Inflammatory macrophage treated with lipopolysaccharide for 1 hour (primary cell): ENCODE measurements at places on chromosomes 16 and 17.

DNA sequence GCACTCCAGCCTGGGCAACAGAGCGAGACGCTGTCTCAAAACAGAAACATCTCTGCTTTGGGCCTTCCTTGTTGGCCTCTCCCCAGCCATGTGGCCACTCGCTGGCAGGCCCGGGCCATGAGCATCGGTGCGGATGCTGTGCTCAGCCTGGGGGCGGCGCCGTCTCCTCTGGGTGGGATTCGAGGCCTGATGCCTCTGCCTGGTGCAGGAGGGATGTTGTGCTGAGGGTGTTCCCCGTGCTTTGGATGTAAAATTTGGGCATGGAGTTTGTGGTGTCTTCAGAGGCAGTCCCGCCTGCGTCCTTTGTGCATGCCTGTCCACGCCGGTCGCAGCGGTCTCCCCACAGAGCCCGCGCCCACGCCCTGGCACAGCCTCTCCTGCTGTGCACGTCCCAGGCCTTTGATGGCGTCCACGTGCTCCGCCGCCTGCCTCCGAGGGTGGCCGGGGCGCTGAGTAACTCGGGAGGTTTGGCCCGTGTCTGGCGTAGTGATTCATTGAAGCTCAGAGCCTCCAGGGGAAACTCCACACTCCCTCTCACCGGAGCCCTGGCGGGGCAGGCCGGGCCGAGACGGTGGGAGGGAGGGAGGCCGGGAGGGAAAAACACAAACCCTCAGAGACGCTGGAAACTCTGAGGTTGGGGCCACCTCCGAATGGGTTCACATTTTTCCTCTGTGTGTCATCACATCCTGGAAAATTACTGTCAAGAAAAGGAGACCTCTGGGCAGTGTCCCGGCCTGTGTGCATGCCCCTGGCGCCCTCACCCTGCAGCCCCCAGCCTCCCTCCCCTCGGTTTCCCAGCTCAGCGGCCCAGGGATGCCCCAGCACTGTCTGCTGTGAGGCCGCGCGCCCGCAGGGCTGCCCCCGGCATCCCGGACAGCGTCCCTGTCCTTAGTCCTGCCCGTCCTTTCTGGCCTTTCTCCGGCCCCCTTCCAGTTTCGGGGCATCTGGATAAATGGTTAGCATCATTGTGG is 19.0 kb downstream of the CENPX start:
- DNase-seq, result no peak

GRCh38 chr17:61440697-61441096 is 11.5 kb upstream of the TBX4 start:
- DNase-seq, result no peak

GRCh38 chr17:58352596-58353388 is 791 bp upstream of the SUPT4H1 start:
- DNase-seq, result peak; percentile 60

DNA sequence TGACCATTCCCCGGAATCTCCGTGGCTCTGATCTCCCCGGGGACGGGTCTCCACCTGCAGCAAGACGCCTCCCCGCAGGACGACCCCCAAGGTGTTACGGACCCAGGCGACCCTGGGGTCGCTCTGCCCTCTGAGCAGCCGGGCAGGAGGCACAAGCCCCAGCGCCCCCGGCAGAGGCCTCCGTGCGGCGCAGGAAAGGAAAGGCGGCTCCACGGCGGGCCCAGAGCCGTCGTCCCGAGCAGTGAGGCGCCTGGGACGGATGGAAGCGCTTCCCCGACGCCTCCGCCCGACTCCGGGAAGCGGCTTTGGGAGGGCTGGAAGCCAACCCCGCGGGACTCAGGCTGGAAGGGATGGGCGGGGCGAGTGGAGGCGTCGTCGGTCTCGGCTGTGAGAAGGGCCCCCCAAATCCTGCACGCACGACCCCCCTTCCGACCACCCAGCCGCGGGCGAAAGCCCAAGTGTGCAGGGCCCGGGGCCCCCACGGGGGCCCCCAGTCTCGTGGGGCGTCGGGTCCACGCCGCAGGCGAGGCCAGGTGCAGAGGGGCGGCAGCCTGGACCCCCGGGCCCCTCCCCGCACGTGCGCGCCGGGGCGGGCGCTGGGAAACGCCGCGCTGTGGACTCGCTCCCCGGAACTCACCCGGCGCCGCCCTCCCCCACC is 32.7 kb upstream of the RPH3AL start:
- DNase-seq, result no peak

- DNase-seq, result no peak
Observed at GRCh38 chr17:78596871-78597764, 19.9 kb upstream of the DNAH17 start.

DNA sequence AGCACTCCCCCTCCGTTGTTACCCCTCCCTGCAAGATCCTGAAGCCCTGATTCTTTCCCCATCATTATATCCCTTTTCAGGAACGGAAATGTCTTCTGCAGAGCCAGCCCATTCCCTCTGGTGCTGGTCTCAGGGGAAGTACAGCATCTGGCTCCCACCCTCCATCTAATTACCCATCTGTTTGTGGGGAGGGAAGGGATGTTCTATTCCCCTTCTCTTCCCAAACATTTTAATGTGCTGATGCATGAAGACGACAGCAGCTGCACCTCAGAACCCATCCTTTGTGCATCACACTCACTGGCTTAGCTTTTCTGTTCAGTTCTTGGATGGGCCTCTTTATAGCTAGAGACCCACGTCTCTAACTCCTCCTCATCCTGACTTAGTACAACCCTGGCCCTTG is 367.2 kb downstream of the CDH13 start:
- DNase-seq, result no peak

GRCh38 chr17:2542456-2542855 is 30.8 kb upstream of the METTL16 start:
- DNase-seq, result peak; percentile 66

DNA sequence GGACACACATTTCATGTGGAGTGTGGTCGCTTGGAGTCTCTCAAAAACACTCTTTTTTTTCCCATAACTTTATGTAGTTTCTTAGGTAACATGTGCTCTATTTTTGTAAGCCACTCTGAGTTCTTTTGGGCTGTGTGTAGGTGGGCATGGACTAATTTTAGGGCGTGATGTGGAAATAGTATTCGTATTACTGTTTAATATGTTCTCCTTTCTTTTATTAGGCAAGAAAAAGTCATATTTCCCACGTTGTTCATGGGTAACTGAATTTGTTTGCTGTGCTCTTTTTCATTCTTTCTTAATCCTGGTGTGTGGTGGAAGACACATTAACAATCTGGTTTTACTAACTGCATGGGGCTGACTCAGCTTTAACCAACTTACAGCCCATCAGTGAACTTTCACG is 27.4 kb downstream of the NDEL1 start:
- DNase-seq, result peak; percentile 86

- DNase-seq, result no peak
Observed at GRCh38 chr16:65075877-65076276, 46.0 kb downstream of the CDH11 start.

DNA sequence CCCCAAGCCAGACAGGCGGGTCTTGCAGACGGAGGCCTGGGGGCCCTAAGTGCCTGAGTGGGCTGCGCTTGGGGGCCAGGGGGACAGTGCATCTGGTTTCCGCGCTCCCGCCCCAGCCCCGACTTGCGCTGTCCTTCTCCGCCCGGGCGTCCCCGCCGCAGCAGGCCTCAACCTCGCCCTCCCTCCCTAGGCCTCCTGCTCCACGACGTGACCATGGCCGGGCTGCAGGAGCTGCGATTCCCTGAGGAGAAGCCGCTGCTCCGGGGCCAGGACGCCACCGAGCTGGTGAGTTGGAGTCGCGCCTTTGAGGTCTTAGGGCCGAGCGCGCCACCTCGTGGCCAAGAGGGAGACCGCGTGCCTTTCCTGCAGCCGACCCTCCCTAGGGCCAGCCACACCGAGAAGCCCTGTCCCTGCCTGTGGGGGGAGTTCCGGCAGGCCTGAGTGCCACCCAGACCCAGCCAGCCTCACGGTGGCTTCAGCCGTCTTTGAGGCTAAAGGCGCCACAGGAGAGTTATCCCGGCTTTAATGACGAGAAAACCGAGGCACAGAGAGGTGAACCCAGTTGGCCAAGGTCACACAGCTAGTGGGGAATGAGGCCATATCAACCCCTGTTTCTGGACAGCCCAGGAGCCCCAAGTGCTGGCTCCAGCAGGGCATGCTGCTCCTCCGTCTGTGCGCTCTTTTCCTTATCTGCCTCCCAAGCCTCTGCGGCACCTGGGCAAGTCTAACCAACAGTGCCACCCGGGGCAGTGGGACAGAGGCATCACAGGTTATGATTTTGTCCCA is 12.2 kb upstream of the NDRG4 start:
- peak; percentile 83 for DNase-seq

DNA sequence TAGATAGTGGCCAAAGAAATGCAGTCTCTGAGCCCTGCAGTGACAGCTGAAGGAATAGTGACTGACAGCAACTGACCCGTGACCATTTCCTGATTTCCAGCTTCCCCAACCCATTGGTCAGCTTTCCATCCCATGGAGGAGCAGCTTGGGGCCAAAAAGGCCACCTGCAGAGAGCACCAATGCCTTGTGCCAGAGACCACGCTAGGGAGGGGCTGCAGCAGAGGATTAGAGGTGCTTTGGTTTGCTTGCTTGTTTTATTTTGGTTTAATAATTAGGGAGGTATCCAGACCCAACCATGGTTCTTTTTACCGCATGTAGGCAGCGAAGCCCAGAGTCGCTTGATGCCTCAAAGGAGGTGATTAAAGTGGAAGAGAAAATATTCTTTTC is 61.3 kb upstream of the SIAH1 start:
- no peak for DNase-seq

DNA sequence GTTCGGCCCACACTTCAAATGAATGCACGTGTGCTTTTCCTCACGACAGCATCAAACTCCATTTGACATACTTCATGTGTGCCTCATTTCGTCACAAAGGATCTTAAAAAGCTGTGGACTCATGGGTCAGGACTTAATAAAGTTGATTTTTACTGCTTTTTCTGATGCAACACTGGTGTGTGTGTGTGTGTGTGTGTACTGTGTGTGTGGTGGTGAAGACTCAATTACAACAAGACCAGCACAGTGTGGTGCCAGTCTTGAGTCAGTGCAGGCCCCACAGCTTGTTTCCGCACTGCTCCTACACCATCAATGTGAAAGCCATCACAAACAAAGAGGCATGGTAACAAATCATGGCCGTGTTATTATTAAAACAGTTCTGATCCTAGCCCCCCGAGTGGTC is 17.7 kb downstream of the CDIP1 start:
- no peak for DNase-seq

GRCh38 chr16:19094542-19095365 is 19.0 kb upstream of the ITPRIPL2 start:
- DNase-seq, result peak; percentile 53

DNA sequence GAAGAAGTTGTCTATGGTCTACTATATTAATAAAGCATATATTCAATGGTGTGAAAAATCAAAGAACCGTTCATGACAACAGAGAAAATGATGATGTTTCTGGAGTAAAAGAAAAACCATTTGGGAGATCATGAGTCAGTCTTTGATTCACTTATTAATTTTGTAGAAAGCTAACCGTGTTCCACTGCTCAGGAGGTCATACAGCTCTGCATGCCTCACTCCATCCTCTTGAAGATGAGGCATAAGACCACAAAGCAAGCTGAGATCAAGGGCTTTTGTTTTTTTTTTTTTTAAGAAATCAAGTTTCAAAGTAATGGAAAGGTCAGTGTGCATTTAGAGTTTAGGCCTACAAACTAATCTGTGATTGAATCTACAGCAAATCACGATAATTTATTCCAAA is 206.4 kb downstream of the CEP112 start:
- no peak for DNase-seq

GRCh38 chr16:10240854-10241613 is 58.8 kb upstream of the GRIN2A start:
- DNase-seq, result no peak

DNA sequence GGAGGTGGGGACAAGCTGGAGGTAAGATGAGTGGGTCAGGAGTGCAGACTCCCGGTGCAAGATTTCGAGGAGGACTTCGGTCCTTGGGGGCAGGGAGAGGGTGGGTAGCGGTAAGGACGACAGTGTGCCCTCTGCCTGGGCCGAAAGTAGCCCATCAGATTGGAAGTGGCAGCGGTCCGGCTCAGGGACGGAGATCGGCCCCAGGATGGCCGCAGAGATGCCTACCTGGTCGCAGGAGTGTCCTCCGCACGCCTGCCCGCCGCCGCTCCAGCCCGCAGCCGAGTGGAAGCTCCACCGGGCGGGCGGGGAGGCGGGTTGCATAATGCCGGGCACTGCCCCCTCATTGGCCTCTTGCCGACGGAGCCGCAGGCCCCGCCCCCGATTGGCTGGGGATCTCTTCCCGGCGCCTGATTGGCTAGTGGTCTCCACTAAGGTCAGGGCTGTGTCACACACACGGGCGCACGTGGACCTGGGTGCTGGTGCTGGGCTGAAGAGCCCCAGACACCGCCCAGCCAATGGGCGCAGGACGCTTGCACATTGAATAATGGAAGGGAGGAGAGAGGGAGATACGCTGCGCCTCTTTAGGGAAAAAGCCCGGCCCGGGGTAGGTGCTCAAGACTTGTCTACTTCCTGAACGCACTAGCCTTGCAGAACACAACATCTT is at the start of gene PER1:
PER1 (minus strand) TSS at position 293 of the 664 bp plus-strand sequence. CDS start 1,698 bp downstream, outside the sequence.
- DNase-seq, result peak; percentile 95

- DNase-seq, result no peak
Observed at GRCh38 chr16:66182592-66182991, 183.9 kb upstream of the CDH5 start.

- DNase-seq, result no peak
Observed at GRCh38 chr17:76137001-76137350, 4.1 kb downstream of the FOXJ1 start.

DNA sequence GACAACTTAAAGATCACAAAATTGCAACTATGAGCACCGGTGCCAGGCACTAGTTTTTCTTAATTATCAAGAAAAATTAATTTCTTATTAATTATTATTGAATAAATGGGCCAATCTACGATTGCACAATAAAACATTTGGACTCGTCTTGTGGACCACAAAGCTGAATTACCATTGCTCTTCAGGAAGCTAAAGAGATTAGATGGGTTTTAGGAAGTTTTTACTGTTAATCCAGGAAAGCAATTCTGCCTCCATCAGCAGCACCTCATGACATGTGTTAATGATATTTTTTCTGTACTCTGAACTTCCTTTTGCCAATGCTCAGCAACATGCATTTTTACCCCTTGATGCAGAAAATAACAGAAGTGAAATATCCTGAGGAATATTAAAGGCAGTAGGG is 37.9 kb downstream of the HS3ST3A1 start:
- DNase-seq, result no peak

DNA sequence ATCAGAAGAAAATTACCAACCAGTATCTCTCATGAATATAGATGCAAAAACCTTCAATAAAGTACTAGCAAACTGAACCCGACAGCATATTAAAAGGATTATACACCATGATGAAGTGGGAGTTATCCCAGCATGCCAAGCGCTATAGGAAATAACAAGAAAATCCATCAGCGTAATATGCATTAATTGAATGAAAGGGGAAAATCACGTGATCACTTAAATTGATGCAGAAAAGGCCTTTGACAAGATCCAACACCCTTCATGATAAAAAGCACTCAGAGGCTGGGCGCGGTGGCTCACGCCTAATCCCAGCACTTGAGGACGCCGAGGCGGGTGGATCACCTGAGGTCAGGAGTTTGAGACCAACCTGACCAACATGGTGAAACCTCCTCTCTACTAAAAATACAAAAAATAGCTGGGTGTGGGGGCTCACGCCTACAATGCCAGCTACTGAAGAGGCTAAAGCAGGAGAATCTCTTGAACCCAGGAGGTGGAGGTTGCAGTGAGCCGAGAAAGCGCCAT is 4.8 kb downstream of the CTRB2 start:
- DNase-seq, result no peak
